Stimulated activated CD8-positive, alpha-beta memory T cell treated with anti-CD3 and anti-CD28 coated beads, Interleukin-4, amount 100 ng/mL, for 4 hours (primary cell): ENCODE measurements at places on chromosomes 5 and 9.

DNA sequence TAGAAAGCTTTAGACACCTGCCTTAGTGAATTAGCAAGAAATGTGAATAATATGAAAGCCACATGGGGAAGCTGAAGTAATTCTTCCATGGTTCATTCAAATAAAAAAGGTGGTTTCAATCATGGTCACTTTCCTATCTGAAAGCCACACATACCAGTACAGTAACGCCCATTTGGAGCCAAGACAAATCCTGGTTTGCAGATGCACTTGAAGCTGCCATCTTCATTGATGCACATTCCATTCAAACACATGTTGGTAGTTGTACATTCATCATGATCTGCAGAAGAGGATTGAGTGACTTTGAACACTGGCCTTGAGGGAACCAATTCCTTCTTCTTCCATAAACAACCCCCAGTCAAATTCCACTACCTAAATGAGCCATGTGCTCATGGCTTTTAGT, 161.5 kb downstream of the FBN2 start:
- no peak for DNase-seq

- no peak for DNase-seq
Measured at GRCh38 chr5:132176987-132177386, 50.7 kb downstream of the P4HA2 start.

GRCh38 chr5:60274747-60275146, 381.2 kb upstream of the PDE4D start:
- no peak for DNase-seq

DNA sequence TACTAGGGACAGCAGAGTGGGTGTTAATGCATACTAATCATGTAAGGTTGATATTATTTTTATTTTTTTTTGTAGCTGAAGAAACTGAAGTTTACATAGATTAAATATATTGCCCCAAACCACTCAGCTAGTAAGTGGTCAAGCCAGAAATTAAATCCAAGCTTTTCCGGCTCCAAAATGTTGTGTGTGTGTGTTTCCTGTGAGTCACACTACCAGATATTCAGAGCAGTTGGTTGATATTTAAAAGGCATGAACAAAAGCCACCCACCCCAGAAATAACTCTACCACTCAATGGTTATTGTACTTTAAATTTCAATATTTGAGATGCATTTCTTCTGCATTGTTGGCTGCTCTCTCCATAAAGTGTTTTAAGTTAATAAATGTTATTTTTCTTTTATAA, 29.5 kb downstream of the KCNN2 start:
- DNase-seq: no peak

DNA sequence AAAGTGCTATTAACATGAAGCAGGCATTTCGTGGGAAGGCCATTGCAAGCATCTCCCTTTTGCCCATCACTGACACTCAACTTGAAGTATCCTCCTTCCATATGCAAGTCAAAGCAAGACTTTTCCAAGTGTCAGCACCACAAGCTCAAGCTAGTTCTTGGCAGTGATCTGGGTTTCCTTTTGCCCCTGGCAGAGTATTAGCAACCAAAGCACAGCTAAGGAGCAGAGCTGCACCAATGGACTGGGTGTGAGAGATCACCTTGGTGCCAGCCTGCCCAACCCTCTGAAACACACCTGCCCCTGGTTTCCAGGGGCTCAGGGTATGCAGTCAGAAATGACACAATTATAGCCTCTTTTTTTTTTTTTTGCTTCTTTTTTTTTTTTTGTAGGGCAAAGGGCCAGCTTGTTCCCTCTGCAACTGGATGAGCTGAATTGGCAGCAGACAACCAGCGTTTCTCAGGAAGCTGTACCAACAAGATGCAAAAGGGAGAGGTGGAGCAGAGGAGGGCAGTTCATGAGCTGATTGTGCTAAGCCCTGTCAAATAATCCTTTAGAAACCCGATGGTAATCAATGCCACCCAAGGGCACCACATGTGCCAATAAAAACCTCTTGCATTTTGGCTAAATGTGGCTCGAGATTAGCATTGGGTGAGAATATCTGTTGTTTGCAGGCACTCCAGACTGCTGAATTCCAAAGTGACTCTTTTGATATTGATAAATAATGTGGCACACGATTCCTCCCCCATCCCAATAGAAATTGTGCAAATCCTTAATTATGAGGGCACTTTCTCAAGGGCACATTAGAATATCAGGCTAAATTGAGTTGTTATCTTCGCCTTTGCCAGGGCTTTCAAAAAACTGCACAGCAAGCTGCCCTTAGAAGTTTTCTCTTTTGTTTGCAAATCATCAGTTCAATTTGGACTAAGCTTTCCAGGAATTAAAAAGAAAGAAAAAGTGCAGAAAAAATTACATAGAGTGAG, 192.4 kb downstream of the GAS1 start:
- no peak for DNase-seq

- peak; percentile 26 for DNase-seq
Measured at GRCh38 chr5:42756606-42757601, at the start of gene CCDC152. CCDC152 (plus strand) TSS chr5:42756818; CDS start chr5:42759122, 2,304 bp downstream.

GRCh38 chr9:4714266-4715016, 26.6 kb downstream of the AK3 start:
- DNase-seq: no peak

GRCh38 chr5:73591102-73591695, 25.7 kb downstream of the UTP15 start:
- no peak for DNase-seq

GRCh38 chr5:17067657-17068392, 131.7 kb upstream of the MYO10 start:
- no peak for DNase-seq

- DNase-seq: no peak
Measured at GRCh38 chr5:1842004-1842819, 40.5 kb downstream of the IRX4 start.

GRCh38 chr9:72043576-72043975, 16.8 kb downstream of the C9orf57 start:
- DNase-seq: no peak

DNA sequence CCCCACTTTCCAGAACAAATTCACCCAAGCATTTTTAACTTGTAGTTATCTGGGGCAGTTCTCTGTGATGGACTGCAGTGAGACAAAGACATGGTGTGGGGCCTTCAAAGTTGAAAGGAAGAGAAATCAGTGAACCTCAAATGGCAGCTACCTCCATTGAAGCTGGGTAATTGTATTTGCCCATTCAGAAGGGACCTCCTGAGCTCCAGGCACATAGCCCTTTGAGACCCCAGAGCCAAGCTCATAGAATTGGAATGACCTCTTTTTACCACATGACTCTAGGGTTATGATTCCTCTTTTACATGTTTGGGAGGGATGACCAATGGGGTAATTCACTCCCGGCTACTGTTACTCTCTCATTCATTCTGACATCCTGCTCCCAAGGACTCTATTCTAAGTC, 368.4 kb upstream of the ITGA1 start:
- DNase-seq: no peak

GRCh38 chr5:90226433-90227099, 183.0 kb downstream of the CETN3 start:
- DNase-seq: no peak

DNA sequence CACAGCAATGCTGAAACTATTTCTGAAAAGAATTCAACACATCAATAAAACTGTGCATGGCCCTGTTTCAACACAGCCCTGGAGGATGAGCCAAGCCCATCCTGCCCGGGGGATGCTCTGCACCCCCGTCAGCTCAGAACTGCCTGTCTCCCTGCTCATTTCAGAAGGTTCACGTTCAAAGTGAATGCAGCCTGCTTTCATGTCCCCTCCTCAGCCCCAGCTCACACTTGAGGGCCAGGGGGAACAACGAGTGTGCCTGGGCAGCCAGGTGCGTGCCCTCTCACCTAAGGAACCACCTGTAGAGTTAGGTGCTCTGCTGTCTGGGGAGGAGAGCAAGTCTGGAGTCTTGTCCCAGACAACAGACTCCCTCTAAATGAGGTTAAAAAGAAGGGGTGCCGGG, 348.5 kb upstream of the IRX2 start:
- DNase-seq: no peak

DNA sequence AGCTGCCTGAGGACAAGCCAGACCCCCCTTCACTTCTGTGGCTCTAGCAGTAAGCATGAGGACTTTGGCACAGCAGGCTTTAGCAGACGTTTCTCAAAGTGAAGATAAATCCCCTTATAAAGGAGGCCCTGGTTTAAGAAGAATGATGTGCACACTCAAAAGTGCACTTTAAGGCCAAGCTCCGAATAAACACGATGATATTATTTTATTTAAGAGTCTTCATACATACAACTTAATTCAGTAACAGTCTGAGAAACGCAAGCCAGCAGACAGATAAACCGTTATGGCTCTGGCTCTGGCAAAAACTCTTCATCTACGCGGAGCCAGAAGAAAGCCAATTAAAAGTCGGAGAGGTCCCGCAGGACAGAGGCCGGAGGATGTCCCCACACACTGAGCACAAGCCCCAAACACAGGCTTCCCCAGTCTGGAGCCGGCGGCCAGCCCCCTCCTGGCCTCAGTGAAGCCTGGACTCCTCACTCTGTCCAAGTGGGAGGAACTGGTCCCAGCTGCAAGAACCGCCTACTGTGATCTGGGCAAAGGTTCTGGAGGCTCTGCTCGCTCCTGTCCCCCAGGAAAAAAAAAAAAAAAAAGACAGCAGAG, 44.6 kb downstream of the ADAMTS2 start:
- DNase-seq: no peak
